Activated T-helper 1 cell treated with anti-CD3 and anti-CD28 coated beads, Interleukin-2, amount 50 U/mL, for 16 hours (primary cell): ENCODE measurements at places on chromosomes 7 and 10.

GRCh38 chr7:4840079-4840501, 21.7 kb downstream of the PAPOLB start:
- no peak for DNase-seq

GRCh38 chr10:84341538-84341856, 13.1 kb downstream of the CCSER2 start:
- no peak for DNase-seq

DNA sequence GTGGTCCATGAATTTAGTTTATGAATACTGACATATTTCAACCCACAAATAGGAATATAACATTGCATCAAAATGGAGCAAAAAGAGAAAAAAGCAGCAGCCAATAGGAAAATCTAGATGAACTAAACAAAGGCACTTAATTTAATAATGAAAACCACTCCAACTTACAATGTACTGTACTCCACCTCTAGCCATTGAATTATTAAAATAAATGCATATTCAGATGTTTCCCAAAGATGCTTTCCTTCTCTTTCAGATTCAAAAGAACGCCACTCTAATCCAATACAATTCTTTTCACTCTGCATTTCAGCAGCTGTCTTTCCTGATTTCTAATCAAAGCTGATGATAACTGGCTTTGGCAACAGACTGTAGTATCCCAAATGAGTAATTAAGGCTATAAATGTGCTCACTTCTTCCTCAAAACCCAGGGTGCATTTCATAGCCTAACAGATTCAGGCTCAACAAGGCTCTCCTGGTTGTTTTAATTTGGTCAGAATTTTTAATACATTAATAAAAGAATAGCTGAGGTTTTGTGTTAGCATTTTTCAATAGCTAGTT, 577.1 kb downstream of the PARD3 start:
- DNase-seq = no peak

- no peak for DNase-seq
These were observed 91.7 kb downstream of the CUBN start for GRCh38 chr10:17037910-17038309.

DNA sequence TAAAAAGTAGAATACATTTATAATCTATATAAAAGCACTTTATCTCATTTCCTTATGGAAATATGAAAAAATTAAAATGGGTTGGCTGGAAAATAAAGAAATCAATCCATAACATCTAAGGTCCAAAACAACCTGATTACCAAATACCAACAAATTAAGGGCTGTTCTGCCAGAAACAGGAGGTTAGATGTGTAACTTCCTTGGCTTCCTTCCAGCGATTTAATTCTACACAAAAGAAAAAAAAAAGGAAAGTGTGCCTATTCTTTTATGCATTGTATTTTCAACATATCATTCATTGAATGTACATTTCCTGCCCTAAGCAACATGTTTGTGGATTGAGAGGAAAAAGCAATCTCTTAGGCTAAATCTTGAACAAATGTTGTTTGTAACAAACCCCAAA, 36.2 kb upstream of the USP6NL start:
- no peak for DNase-seq
